ENCODE measurements at places on chromosomes 13 and 19.
A peak's percentile ranks its signal among the peaks of the same experiment; 100 is the strongest.

- DNase-seq, result no peak
Measured at GRCh38 chr13:31011901-31012654, 79.6 kb downstream of the TEX26 start.

DNA sequence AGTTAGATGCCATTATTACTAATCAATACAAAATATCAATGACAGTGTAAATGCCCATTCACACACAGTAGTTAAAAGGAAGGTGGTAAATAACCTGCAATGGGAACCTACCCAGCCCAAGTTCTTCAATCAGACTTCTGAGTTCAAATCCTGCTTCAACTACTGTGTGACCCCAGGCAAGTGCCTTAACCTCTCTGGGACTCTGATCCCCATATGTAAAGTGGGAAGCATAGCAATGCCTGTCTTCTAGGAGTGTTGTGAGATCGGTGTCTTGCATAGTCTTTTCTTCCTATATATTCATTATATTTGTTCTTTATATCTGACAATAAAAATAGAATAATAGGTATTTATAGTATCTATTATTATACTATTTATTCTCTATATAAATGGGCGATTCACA, 6.9 kb downstream of the TIMM13 start:
- no peak for DNase-seq

DNA sequence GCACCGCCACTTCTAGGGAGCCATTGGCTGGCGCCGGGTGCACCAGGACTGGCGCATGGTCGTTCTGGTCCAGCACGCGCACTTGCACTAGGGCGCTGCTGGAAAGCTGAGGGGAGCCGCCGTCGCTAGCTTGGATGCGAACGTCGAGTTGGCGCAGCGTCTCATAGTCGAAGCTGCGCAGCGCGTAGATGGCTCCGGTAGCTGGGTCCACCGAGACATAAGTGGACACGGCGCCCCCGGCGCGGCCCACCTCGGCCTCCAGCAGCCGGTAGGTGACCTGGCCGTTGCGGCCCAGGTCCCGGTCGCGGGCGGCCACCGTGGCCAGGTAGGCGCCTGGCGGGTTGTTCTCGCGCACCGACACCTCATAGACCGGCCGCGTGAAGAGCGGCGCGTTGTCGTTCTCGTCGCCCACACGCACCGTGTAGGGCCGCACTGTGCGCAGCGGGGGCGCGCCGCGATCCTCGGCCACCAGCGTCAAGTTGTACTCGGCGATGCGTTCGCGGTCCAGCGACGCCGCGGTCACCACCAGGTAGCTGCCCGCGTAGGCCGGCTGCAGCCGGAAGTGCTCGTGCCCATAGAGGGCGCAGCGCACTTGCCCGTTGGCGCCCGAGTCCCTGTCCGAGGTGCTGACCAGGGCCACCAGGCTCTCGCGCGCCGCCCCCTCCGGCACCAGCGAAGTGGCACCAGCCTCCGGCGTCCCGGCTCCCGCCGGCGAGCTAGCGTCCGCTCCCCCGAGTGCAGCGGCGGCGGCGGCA, 1.7 kb downstream of the PCDH8 start:
- no peak for DNase-seq

DNA sequence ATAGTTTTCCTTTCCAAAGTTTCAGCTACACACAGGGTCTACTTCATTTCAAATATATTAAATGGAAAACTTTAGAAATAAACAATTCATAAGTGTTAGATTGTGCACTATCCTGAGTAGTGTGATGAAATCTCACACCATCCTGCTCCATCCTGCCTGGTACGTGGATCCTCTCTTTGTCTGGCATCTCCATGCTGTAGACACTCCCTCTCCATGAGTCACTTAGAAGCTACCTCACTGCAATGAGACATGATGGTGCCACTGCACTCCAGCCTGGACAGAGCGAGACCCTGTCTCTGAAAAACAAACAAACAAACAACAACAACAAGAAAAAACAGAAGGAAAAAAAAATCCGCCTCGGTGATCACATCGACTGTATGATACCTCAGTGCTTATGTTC, 191.8 kb downstream of the PCCA start:
- no peak for DNase-seq

DNA sequence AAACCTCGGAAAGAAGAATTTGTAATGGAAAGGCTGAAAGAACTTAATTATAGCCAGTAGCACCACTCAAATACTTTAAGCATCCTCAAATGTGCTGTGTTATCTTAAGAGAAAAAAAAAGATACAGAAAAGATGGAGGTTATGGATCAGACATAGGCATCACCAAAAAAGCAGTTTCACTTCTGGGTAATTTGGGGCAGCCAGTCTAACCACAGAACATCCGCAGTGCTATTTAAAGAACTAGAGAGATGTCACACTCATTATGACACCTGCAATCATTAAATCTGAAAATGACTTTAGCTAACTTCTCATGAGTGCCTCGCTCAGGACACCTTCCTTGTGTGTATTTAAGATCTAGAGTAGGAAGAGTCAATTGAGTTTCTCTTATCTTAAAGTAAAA, 211.8 kb downstream of the RBM26 start:
- DNase-seq, result no peak

GRCh38 chr13:71828117-71828516, 38.9 kb downstream of the DACH1 start:
- DNase-seq, result no peak

DNA sequence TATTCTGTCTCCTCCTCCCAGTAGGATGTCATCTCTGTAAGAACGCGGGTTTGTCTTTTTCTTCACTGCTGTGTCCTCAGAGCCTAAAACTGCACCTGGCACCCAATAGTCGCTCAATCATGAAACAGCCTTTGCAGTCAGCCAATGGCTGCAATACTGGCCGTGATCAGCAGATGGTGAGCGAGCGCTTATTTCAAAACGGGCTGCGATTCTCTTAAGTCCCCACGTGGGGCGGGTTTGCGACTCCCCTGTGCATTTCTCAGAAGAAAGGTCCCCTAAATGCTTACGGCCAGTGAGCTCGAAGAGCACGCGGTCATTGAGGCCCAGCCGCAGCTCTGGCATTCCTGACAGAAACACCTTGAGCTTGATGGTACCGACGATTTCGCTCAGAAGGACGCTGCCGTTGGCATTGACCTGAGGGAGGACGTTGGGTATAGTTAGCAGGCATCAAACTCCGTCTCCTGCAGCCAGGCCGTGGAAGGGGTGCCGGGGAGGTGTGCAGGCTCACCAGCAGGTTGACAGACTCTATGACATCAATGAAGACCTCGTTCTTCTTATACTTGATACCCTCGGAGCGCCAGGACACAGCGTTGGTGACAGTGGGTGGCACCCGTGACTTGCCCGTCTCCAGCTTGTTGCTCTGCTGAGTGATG, 6.0 kb downstream of the AP1M2 start:
- DNase-seq, result peak; percentile 67

- DNase-seq, result no peak
Measured at GRCh38 chr13:113393226-113393562, 29.3 kb upstream of the GRTP1 start.

DNA sequence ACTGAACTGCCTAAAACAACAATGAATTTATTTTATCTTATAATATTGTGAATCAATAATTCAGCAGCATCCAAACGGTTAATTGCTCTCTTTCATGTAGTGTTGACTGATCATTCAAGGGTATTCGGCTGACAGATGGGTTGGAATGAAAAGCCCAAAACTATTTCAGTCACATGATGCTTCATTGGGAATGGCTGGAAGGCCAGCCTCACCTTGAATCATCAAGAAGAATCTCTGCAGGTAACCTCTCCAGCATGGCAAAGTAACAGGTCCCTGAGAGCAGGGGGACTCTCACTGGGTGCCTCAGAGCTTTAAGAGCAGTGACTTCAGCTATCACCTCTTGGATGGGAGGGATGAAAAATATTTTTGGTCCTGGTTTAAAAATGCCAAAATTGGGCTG, 1395.7 kb downstream of the OLFM4 start:
- DNase-seq, result no peak

DNA sequence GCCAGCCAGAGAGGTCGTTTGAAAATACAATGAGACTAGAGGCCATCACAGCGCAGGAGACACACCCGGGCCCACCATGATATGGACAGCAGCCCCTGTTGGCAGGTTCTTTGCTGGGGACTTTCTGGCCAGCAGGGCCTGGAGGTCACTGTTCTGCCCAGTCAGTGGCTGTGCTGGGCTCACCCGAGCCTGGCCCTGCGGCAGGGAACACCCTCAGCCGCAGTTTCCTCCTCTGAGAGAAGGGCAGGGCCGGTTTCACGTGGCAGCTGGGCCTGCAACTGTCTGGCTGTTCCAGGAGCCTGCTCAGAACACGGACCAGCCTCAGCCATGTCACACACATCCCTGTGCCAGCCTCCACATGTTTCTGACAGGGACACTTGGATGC, 39.4 kb downstream of the ADPRHL1 start:
- DNase-seq, result no peak

DNA sequence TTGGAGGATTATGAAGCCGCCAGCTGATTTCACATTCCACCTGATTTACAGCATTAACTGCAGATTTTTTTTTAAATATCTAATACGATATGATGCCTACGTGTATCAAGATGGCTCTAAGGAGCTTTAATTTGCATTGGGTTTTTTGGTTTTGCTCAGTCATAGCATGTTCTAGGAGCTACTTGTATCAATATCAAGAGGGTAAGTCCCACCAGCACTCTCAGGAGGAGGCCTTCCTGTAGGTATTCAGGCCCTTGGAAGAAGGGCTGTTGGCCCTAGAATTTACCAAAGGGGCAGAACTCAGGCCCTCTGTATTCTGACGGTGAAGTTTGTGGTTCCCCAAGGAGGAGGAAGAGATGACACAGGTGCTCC, 97.2 kb upstream of the IPO5 start:
- no peak for DNase-seq

DNA sequence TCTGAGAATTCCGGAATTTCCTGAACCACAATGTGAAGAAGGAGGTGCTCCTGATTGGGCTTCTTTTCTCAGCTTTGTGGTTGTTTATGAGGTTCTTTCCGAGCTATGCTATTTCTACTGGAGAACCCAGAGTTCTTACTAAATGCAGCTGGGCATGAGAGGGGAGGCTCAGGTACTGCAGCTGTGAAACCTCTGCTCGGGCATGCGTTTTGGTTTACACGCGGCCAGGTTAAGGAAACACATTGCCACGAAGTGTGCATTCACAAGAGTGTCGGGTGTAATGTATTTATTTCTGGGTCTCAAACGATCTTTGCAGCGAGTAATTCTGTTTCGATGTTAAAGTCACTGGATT, 661 bp upstream of the MIR17HG start:
- peak; percentile 14 for DNase-seq

GRCh38 chr19:2888731-2889224, 11.9 kb upstream of the ZNF57 start:
- DNase-seq, result peak; percentile 58

DNA sequence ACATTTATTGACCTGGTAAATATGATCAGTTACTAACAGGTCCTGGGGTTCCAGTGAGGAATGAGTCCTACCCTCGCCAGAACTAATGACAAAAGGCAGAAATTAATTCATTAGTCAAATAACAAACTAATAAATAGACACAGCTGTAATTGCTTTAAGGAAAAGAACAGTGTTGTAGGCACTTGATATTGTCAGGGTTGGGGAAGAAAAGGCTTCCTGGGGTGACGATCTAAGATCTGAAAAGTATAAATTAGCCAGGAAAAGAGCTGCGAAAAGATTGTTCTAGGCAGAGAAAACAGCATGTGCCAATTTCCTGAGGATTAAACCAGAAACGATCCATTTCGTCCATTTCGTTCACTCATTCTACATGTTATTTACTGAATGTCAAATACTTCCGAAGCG, 670 bp upstream of the CHAF1A start:
- DNase-seq, result no peak

DNA sequence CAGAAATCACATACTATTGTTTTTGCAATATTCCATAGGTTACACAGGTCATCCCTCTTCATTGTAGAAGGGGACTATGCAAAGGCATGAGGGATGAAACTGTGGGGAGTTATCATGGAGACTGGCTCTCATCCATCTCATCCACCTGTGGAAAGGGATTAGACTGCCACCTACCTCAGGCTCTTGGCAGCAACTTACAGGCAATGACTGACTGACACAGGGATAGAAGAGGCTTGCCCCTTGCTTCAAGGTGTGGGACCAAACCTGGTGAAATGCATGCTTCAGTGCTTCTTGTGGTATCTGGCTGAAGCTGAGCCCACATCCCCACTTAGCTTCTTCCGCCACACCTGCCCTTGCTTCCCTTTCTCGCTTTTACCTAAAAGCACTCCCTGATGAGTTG, 341.3 kb downstream of the GPC5 start:
- DNase-seq, result no peak

All from T-helper 1 cell (primary cell).